ENCODE measurements at places on chromosomes 1 and 21.
A peak's percentile ranks its signal among the peaks of the same experiment; 100 is the strongest.

- DNase-seq, result peak; percentile 33
Measured at GRCh38 chr1:44514673-44515072, 109.6 kb downstream of the RNF220 start.

DNA sequence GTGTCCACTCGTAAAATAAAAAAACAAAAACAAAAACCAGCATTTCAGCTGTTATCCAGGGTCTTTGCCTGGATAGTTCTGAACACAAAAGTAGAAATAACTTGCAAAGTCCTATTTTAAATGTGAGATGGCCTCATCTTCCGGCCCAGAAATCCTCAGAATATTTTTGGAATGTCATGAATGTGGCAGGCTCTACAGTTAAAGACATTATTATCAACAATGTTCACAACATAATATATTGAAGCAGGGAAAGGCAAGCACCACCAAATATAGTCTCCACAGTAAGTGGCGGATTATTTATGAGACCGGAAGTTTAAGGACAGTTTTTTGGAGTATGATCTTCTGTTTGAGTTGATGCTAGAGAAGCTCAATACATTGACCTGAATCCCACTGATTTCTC, 1.2 kb upstream of the C1orf198 start:
- DNase-seq, result no peak

DNA sequence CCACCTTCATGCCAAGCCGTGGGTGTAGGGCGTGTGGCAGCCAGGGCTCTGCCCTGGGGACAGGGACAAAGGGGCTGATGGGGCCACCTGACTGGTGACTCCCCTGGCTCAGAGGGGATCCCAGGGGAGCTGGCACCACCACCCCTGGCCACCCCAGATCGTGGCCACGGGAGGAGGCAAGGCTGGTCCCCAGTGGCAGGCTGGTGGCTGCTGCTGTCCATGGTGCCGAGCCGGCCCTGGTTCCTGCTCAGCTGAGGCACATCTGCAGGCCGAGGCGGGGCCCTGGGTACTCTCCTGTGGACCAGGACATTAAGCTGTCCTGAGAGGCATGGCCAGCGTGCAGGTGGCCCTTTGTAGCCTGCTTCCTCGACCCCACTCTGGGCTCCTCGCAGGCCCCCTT, 6.5 kb downstream of the PLCH2 start:
- DNase-seq, result no peak

GRCh38 chr1:14944471-14944985, 209.0 kb upstream of the TMEM51 start:
- DNase-seq, result no peak

GRCh38 chr1:28815533-28816185, 3.7 kb downstream of the OPRD1 start:
- DNase-seq, result no peak

- no peak for DNase-seq
Measured at GRCh38 chr1:245188403-245188802, 33.6 kb downstream of the KIF26B start.

DNA sequence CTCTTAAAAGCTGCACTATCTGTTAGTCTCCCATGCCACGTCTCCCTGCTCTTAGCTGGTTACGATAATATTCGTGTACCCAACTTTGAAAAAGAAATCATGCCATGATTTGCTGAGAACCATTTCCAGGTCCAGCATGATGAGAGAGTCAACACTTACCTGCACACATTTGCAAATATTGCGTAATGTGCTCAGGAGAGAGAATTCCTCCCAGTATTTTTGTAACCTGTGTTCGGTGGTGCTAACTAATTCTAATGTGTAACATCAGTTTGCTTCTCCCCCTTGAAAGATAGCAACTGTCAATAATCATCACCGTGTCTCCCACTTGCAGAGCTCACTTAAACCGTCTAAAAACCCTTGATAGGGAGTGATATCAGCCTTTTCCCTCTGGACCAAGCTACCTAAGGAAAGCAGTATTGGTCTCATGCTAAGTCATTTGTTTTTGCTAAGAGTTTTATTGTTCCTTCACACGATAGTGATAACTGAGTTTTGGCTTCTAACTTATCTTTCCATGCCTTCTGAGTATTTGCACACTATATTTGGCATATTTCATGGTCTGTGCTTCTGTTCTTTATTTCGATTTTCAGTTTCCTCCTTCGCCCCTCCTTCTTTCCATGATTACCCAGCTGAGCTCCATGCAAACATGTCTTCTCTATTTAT, 61.1 kb upstream of the IRF2BP2 start:
- DNase-seq, result peak; percentile 25
